ENCODE measurements at places on chromosomes 12 and 14.

DNA sequence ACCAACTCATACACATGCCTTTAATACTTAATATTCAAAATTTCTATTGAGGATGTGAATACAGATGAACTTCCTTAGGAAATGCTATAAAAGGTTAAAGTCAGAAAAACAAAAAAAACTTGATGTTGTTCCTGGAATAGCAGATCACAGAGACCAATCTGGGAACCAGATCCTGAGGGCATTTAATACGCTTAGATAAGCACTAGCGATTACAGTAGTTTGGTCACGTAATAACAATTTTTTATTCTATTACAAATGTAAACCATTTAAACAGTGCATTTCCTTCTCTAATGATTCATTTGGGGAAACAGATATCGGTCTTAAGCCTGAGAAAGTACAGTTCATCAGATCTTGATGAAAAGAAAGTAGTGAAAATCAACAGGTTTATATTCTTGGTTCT is 30.8 kb upstream of the ABCC9 start:
- DNase-seq, result no peak

DNA sequence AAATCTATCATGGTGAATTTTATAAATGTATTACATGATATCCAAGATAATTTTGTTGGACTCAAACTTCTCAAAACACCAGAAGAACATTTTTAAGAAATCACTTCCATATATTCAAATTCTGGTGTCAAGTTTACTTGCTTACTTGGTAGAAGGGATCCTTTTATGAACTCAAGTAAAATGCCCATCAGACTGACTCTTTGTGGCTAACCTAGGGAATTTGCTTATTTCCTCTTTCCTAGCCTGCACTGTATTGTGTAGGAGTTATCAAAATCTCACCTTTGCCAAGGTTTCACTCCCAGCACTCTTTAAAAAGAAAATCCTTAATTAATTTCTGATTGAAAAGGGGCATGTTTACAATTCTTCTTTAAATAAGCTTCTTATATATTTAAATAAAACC is 196.5 kb downstream of the DUSP6 start:
- DNase-seq, result no peak

DNA sequence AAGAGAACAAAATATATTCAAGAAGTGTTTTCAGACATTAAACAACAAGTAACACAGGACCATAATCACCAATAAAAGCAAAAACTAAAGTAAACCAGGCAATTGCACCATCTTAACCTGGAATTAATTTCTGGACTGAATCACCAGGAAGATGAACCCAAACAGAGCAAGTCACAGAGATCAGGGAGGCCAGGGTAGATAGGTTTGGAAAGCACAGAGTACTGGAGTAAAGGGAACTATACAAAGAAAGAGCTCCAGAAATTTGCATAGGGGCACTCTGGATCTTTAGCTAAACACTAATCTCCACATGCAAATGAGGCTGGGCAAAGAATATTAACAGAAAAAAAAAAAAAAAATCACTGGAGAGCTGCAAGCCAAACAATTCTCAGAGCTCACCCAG is 84.7 kb downstream of the NUAK1 start:
- no peak for DNase-seq

- DNase-seq, result no peak
These were observed 20.2 kb downstream of the OR4N2 start for GRCh38 chr14:19823765-19824164.

DNA sequence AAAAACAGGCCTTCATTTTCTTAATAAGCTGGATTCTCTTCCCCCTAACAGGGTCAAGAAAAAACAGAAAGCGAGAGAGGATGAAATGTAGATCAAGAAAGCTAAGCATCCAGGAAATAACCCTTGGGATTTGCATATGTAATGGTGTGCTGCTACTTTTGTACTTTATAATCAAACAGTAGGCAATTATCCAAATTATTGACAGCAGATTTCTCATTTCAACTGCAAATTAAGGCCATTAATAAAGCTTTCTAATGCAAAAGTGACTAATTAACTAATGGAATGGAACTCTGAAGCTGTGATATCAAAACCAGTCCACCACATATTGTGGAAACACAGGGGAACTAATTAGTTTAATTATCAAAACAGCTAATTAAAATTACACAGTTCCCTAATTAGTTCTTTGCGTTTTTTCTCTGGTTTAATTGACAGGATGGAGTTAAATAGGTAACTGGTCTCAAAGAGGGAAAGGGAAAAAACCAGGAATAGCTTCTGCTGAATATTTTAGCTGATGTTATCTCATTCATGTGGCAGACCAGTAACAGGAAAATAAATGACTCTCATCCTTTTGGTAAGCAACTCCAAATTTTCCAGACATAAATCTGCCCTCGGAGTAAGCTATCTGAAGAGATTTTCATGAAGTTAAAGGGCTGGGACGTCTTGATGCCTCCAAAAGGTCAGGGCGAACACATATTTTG is 182.7 kb upstream of the LMO3 start:
- DNase-seq, result no peak

DNA sequence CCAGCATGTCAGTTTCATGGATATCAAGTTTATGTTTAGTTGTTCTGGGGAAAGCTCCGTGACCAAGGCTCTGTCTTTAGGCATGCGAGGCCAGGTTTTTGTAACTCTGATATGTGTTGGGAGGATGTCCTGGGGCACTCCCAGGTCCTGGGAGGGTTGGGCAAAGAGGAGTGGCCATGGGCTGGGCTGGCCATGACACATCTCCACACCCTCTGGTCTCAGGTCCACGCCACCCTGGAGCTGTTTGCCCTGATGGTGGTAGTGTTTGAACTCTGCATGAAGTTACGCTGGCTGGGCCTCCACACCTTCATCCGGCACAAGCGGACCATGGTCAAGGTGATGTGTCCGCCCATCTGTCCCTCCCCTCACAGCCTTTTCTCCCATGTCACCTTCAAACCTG is 46.4 kb downstream of the TPCN1 start:
- no peak for DNase-seq

GRCh38 chr12:122352394-122352793 is 70.1 kb downstream of the CLIP1 start:
- DNase-seq, result no peak

DNA sequence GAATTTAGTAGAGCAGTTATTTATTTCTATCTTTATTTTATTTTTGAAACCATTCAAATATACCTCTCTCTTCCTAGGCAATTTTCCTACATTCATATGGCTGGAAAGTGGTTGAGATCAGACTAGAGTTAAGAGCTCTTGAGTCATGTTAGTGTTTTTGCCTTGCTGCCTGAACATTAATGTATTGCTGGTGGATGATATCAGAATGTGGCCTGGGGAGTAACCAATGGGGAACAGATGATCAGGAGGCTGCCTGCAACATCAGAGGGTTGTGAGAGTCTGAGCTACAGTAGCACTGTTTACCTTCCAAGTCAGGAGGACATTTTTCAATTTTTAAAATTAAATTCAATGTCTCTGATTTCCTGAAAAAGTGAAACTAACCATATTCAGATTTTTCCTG is 166.3 kb upstream of the TRHDE start:
- no peak for DNase-seq

- no peak for DNase-seq
These were observed 299.4 kb downstream of the SLC16A7 start for GRCh38 chr12:59895166-59895775.

GRCh38 chr14:64979336-64980074 is 7.2 kb upstream of the FNTB start:
- DNase-seq, result peak; percentile 51

DNA sequence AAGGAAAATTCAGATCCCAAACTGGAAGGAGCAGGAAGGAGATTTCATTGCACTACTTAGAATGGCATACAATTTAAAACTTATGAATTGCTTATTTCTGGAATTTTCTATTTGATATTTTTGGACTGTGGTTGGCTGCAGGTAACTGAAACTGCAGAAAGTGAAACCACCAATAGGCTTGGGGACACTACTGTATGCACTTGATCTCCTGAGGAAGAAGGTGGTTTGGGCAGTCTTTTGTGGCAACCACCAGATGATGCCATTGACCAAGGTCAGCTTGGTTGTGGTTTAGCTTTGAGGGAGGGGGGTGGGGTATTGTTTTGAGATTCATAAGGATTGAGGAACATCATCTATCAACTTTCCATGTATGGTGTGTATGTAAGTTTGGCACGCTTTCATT is 209.5 kb upstream of the STXBP6 start:
- DNase-seq, result no peak

- DNase-seq, result no peak
These were observed 168.5 kb upstream of the ATP2B1 start for GRCh38 chr12:89877136-89877535.

GRCh38 chr12:27101290-27101689 is 18.9 kb upstream of the C12orf71 start:
- no peak for DNase-seq

DNA sequence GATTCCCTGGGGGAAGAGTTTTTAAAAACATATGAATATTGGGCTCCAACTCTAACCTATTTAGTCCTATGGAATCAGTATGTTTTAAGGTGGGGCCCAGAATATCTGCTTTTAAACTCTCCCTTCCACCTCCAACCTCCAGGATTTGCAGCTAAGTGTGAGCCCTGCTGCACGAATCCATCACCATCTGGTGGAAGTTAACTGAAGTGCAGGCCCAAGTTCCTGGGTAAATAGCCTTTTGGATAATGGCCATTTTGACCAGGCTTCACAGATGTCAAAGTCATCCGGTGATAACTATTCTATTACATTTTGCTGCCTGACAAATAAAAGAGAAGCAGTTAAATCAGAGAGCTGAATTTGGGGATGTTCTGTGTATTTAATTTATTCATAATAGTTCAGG is 58.1 kb upstream of the RMST start:
- peak; percentile 20 for DNase-seq

DNA sequence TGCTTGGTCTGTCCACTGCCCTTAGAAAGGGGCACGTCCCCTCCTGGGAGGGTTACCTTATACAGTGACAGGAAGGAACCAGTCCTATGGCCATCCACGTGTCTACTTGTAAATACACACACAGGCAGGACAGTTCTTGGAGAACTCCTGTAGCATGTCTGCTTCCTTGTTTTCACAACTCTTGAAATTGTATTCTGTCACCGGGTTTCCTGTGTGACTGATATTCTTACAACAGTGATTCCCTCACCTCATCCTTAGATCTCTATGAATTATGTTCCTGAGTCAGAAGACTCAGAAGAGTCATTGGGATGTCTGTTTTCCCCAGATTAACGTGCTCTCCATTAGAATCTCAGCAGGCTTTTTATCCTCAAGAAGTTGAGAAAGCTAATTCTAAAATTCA is 44.1 kb upstream of the DYNC1H1 start:
- DNase-seq, result no peak

- DNase-seq, result no peak
These were observed 6.1 kb downstream of the ABCD2 start for GRCh38 chr12:39613525-39613924.

GRCh38 chr12:91717804-91718203 is 427.8 kb downstream of the BTG1 start:
- DNase-seq, result no peak

- no peak for DNase-seq
These were observed 154.1 kb downstream of the NEDD1 start for GRCh38 chr12:97061171-97061570.

- no peak for DNase-seq
These were observed 492.1 kb upstream of the TMEM132C start for GRCh38 chr12:127774828-127775227.

DNA sequence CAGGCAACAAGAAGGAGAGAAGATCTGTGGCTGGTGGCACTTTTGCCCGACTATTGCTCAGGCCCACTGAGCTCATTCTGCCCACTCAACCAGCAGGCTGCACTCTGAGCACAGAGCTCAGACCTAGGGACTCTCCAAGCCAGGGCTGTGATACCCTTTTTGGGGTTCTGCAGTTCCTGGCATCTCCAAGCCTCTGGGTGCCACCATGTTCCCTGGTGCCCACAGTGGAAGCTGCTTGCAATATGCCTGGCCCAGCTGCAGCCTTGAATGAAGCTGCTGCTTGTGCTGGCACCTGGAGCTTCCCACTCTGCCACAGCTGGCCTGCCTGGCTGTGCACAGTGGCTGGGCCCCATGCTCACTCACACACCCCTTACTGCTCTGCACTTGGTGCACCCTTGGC is 236.1 kb downstream of the ADGRD1 start:
- DNase-seq, result no peak

DNA sequence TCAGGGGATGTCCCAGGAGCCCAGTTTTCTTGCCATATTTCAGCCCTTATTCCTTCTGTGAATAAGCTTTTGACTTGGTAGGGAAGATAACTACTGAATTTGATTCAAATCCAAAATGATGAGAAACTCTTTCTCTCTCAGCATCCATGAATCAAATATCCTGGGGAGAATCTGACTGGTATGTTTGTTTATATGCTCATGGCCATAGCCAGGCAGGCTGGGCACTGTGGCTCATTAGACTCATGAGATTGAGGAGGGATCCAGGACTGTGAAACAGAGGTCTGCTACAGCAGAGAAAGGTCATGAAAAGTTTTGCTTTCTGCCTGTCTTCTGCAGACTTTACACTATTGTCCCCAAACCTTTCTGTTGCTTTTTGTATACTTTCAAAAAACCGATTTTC is 346.4 kb upstream of the ATP2B1 start:
- no peak for DNase-seq

GRCh38 chr12:41224066-41224465 is 35.9 kb downstream of the PDZRN4 start:
- no peak for DNase-seq

DNA sequence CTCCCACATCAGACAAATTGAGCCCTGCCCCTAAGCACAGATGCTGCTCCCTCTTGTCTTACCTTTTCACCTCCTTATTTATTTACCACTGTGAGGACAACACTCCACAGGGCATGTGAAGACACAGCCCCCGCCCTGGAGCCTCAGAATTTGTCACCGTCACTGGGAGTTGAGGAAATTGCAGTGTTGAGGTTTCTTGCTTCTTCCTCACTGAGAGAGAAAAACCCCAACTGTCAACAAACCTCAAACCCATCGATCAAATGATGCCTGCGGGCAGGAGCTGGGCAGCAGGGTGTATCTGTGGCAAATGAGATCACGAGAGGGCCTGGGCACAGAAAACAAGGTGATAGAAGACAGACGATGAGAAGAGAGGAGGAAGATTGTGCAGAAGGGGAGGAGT is 30.5 kb upstream of the PLEKHG3 start:
- DNase-seq, result no peak

- DNase-seq, result no peak
These were observed 946 bp downstream of the RNU4-2 start for GRCh38 chr12:120290609-120291305.

- DNase-seq, result peak; percentile 91
These were observed 36.8 kb downstream of the PPTC7 start for GRCh38 chr12:110546339-110546738.

- DNase-seq, result no peak
These were observed 1008.5 kb downstream of the NRXN3 start for GRCh38 chr14:79178719-79179118.

DNA sequence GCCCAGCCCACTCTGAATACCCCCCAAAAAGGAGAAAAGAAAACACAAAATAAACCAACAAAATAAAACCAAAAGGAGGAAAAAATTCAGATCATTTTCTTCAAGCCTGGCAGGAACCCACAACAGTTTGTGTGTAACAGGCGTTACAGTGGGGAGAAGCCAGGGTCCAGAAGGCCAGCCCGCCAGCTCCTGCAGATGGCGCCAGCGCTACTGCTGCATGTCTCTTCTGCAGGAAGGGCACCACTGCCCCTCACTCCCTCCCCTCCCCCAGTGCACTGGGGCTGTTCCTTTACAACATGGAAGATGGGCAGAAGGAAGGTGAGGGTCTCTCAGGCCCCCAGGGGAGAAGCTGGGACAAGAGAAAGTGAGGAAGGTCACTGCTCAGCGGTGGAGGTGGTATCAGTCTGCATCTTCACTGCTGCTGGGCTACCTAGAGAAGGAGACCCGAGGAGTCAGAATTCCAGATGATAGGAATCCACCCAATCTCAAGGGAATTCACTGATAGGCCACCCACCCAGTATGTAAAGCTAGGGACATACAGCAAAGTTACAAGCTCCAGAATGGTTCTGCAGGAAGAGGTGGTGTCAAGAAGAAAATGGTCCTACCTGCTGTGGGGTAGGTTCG is 2.3 kb upstream of the NOP2 start:
- DNase-seq, result peak; percentile 52

Measured in choroid plexus epithelial cell (primary cell).